ENCODE measurements at places on chromosomes 4 and X.

DNA sequence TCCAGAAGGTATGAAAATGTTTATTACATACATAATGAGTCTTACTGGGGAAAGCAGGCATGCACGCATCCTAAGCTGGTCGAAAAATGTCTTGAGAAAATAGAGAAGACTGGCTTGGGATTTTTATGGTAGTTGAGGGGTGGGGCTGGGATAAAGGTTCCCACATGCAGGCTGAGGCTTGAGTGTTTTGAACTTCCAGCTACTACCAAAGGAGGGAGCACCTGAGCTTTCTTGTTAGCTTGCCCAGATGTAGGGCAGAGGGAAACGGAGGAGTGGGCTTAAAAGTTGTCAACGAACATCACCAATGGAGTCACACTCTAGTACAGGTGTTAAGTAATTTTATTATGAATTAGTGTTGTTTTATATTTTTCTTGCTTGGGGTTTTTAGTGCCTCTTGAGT, 39.6 kb upstream of the SRPX start:
- no peak for DNase-seq

DNA sequence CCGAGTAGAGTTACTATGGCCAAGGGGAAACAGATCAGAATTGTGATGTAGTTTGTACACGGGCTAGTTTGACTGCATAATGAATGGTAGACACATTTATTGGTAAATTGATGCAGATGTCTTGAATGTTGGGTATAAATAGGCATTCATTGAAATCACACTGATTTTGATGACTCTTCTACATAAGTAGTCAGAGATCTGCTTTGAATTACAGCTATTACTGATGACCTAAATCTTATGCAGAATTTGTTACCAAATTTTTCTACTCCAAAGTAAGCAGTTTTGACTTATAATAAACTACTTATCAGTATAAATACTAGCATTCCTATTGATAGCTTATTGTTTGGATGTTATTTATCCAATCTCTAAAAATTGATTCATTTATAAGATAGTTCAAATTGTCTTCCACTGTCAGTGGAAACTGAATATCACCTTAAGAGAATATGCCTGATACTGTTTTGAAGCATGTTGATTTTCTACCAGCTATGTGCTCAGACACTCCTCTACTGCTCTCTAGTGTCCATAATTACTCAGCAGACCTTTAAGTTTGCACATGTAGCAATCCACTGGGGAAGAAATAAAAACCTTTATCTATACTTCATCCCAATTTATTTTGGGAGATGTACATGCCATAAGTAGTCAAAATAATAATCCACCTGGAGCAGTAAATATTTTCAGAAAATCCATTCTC, 120.3 kb downstream of the RASL11B start:
- DNase-seq, result no peak

DNA sequence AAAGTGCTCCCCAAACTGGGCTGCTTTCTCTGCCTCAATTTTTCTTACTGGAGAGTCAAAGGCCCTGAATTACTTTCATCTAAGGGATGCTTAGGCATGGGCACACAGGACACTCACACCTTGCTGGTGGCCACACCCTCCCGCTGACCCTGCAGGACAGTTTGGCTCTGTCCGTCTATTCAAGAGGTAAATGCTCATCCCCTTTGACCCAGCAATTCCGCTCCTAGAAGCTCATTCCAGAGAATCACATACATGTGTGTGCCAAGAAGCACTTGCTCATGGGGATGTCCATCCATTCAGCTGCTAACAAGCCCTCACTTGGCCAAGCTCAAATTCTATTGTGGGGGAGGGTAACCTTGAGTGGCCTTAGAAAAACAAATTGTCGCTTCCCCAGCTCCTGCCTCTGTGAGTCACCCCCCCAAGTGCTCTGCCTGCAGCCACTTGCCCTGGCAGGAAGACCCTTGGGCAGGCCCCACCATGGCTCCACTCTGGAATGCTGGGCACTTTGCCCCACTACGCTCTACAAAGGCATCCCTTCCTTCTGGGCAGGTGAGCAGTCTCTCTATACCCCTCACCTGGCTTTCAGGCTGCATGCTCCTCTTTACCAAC, 54.5 kb downstream of the HTRA3 start:
- DNase-seq, result no peak

GRCh38 chr4:7170012-7170411, 22.3 kb upstream of the SORCS2 start:
- DNase-seq, result no peak

- no peak for DNase-seq
Measured at GRCh38 chr4:80431203-80431965, 95.9 kb downstream of the CFAP299 start.

DNA sequence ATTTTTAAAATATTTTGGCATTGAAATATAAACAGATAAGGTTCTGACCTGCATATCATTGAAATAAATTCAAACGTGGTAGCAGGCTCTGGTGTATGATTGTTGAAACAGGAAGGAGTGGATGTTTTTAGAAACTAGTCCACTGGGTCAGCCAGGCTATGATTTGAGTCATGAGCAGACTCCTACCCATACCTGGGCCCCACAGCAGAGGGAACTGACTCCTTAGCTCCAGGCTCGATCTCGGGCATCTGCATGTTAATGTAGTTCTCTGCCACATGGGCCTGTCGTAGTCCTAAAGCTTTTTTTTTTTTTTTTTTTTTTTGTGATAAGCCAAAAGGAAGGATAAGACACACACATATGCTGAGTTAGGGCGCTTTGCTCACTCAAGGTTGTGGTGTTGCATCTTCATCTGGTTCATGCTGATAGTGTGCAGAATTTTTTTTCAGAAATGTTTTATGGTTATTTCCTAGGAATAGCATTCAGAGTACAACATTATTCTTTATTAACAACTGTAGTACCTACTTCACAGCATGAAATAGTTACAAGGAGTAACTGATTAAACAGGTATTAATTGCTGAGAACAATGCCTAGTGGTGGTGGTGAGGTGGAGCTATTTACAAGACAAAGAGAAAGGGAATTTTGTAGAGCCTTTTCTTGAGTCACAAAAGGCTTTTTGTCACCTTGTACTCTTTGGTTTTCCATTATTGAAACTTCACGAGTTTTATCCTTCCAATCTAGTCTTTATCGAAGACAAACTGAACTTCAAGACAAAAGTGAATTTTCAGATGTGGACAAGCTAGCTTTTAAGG, 27.3 kb downstream of the OFD1 start:
- no peak for DNase-seq

- no peak for DNase-seq
Measured at GRCh38 chr4:142535009-142535408, 311.1 kb downstream of the INPP4B start.

DNA sequence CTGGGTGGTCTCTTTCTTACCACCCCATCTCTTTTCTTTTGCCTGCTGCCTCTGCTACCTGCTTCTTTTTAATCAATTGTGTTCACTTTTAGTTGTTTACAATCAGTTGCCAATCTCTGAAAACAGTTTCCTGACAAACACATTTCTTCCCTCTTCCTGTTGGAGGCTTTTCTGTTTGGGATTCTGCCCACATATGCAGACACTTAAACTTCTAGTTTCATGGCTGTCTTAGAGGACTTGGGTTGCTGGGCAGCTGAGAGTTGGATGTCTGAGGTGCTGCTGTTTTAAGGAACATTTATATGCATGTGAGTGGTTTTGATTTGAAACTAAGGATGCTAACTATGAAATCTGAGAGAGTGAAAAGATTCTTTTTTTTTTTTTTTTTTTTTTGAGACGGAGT, 112.3 kb upstream of the LIMCH1 start:
- no peak for DNase-seq

- no peak for DNase-seq
Measured at GRCh38 chrX:22922961-22923360, 76.8 kb upstream of the DDX53 start.

DNA sequence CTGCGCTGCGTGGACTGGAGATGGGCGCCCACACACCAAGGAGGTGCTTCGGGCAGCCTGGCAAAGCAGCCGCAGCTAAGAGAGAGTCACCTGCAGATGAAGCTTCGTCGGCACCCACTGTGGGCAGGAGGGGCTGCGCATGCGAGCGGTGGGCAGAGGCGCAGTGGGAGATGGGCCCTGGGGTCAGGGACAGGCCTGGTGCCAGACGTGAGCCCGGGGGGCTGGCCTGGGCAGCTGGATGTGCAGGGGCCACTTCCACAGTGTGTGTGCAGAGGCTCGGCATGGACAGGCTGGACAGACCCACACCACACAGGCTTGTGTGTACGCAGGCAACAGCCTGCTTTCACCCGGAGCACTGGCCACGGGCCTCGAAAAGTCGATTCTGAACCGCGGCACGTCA, 18.6 kb downstream of the CTBP1 start:
- no peak for DNase-seq

GRCh38 chrX:155871934-155872333, 9.2 kb upstream of the VAMP7 start:
- no peak for DNase-seq

- no peak for DNase-seq
Measured at GRCh38 chr4:16293210-16293838, 67.1 kb upstream of the TAPT1 start.

GRCh38 chrX:5307416-5307815, 921.3 kb downstream of the NLGN4X start:
- no peak for DNase-seq

DNA sequence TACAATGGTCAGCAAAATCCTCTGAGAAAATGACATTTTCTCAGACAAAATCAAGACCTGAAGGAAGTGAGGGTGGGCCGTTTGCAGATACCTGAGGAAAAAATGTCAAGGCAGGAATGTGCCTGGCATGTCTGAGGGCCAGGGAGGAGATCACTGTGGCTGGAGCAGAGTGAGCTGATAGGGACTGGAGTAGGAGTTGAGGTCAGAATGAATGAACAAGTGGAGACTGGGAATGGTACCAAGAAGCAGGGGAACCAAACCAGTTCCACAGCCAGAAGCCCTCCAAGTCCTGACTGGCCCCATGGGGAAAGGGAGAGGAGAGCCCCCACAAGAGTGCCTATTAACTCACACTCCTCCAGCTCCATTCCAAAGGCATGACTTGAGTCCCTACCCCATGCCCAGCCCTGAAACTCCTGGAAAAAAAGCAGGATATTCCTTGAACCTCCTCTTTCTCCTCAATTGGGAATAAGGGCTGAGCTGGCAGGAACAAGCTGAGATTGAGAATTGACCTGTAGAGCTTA, 41.5 kb downstream of the STEEP1 start:
- no peak for DNase-seq

DNA sequence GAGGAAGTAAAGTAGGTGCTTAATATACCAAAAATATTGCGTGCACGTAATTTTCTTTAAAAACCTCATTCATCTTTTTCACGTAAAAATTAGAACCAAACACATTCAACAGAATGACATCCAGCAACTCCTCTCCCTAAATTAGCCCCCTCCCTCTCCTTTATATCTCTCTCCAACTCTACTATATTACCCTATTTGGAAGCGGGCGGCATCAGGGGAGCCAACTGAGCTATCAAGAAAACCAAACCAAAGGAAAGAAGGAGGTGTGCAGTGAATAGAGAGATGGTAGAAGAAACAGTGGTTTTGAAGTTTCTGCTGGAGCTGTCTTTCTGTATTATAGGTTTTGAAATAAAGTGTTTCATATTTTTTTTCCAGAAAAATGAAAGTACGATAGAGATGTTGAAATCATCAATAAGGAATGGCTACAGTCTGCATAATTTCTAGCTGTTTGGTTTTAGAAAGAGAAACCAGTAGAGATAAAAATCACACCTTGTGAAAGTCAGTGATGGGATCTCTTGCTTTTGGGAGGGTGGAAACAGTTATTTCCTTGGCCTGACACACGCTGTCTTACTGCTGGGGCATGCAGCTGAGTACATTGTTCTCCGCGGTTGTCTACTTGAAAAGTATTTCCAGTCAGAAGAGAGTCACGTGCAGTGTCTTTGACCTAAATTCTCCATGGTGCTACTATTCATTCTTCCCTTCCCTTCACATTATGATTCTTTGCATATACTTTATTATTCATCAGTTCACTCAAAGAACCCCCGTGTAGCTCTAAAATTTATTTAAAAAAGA, 94.1 kb upstream of the WDR17 start:
- no peak for DNase-seq

DNA sequence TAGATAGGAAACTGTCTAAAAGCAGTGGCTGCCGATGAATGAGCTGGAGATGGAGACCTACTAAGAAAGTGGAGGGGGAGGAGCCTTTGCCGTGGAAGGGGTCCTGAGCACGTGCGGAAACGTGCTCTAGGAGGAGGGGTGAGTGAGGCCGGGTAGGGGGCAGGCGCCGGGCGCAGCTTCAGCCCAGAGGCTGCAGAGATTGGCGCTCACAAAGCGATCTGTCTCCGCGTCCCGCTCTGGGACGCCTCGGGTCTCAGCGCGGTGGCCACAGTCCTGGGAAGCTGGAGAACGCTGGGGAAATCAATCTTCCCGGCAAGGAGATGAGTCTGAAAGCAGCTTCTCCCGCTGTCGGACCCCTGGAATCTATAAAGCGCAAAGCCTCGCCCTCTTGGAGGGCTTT, 444 bp upstream of the ARHGAP6 start:
- DNase-seq, result no peak

- DNase-seq, result no peak
Measured at GRCh38 chr4:42172921-42173320, 20.5 kb upstream of the BEND4 start.

GRCh38 chr4:142416711-142417275, 429.3 kb downstream of the INPP4B start:
- DNase-seq, result no peak

DNA sequence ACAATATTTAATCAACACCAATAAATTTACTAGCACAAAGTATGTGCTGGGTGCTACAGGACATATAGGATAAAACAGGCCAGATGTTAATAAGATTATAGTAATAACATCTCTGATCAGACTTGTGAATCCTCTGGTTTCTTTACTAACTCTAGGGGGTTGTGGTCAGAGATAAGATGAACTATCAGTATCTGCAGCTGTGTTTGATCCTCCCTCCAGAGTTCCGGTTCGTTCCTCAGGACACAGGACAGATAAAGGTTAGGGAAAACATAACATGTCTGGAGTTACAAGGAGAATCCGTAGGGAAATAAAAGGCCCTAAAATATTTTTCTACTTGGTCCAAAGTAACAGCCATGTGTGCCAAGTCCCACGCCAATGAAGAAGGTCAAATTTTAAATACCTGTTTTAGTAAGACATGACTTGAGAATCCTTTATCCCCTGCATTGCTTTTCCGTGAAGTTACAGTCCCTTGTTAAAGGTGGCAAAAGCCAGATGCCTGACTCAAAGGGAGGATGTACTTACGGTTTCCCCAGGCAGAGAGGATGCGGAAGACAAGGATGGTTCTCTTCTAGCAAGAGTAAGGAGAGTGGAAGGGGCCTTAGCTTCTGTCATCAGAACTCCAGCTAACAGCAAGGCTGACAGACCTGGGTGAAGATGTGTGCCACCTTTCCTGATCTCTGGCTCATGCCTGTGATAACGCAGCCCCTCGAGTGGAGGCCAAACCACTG, 44.4 kb downstream of the KIAA0232 start:
- no peak for DNase-seq

GRCh38 chr4:172147687-172148086, 334.5 kb downstream of the GALNTL6 start:
- DNase-seq, result no peak

DNA sequence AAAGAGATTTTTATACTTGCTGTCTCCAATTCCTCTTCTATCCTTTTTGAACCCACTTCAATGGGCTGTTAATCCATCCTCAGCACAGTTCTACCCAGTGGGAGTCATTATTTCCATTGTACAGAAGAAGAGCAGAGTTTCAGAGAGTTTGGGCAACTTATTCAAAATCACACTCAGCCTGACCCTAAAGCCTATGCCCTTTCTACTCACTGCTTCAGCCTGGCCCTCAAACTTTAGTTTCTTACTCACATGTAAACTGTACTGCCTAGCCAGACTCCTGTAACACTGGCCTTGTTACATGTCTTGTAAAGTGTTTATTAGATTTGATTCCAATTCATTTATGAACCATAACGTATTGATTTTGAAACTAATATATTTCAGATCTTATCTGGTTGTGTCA, 25.1 kb upstream of the USO1 start:
- no peak for DNase-seq
